ENCODE measurements at places on chromosomes 7 and 10. TPM values are rescaled to one million over a fixed set of nuclear protein-coding genes. Genes with fewer than 3 reads are reported as not detected.

DNA sequence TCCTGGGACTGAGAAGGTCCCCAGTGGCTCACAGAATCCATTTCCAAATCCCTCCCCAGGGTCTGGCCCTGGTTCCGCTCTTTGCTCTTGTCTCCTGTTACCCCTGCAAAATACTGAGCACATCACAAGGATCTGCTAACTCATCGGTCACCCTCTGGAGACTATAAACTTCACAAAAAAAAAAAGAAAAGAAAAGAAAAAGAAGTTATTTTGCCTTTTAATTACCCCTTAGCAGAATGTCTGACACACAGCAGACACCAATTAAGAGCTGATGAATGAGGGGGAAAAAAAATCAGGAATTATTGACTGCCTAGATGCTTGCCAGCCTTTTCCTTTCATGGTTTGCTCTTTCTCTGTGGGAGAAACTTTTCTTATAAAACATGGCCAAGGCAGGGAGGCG lies 578.7 kb downstream of the GRID1 start:
- DNase-seq, result no peak

GRCh38 chr7:39433550-39433949 lies 132.7 kb upstream of the YAE1 start:
- DNase-seq, result no peak

GRCh38 chr7:48088559-48089045 lies 463 bp upstream of the UPP1 start:
- DNase-seq, result peak; percentile 82

GRCh38 chr7:159209429-159209828 lies 64.8 kb upstream of the VIPR2 start:
- DNase-seq, result no peak

DNA sequence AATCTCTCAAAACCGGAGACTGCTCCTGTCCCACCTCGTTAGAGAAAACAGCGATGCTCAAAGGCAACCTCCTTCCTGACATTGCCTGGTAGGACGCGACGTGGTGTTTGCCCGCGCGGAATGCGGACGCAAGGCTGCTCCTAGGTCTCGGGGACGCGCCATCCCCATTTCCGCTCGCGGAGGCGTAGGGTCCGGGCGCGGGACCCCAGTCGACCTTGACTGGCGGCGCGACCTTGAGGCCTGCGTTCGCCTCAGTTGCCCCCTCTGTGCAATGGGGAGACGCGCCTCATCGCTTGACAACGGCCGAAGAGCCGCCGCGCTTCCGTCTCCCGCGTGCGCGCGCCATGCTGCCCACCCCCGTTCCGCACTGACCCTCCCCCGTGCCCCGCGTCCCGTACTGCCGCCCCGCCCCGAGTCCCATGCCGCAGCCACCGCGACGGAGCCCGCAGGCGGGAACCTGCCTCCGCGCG lies 412 bp upstream of the PPIA start:
- DNase-seq, result peak; percentile 25

DNA sequence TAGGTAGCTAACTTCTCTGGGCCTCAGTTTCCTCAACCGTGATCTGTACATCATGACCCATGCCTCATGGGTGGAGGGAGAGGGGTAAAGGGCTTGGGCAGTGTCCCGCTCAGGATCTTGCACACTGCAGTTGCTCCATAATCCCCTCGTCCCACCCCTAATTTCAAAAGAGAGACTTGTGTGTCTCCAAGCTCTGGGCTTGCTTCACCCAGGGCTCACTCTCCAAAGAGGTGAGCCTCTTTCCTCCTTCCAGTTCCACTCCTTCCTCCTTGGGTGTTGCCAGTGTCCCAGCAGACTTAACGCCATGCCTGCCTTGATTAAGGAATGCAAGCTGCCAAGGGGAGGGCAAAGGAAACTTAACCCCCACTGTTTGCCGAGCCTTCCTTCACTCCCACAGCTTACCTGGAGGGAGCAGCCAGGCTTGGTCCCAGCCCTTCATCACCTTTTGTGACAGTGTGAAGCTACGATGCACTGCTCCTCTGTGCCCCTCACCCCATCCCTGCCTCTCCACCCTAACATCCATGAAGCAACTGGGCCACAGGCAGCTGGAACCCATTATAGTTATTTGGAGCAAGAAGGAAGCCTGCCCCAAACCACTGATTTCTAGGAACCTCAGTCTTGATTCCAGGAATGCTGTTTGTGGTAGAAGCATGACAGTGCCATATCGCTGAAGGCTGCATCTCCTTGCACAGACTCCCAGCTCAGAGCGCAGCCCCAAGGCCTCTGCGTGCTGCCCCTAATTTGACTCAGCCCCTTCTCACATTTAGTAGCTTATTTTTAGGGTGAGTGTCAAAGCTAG lies 363.3 kb downstream of the TNS3 start:
- DNase-seq, result peak; percentile 36

DNA sequence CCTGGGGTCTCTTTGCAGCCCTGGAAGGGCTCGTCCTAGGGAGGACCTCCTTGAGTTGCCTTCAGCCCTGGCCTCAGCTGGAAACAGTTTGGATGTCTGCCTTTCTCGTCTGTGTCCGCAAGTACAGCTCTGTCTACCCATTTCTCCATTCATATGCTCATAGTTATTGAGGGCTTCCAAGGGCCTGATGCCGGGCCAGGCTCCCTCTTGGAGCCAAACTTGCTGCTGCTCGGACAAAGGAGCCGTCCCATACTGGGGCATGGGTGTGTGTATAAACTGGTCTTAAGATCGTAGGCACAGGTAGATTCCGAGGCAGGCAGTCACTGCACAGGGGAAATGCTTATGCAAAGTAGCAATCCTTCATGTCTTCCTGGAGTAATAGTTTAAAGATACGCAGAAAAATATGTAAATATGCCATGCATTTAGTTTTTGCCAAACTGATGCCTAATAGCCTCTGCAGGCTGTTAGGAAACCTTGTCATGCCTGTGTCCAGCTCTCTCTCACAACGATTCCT lies 117.0 kb upstream of the BTBD16 start:
- DNase-seq, result no peak

- DNase-seq, result no peak
Observed at GRCh38 chr7:94405506-94405905, 10.8 kb downstream of the COL1A2 start.

GRCh38 chr7:96531331-96531730 lies 178.3 kb downstream of the SEM1 start:
- no peak for DNase-seq

DNA sequence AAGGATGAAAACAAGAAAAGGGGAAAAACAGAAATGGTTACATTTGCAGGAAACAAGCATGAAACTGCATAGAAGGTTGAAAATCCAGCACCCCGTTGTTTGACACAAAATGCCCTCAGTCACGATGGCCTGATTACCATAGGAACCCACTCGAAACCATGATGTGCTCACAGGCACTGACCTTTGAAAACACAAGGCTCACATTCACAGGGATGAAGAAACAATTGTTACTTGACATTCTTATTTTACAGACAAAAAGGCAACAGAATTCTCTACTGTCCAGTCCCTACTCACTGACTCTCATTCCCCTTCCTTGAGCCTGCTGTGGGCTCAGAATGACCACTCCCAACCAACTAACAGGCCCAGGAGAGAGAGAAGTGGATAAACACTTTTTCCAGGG lies 131.4 kb upstream of the PDLIM1 start:
- no peak for DNase-seq

DNA sequence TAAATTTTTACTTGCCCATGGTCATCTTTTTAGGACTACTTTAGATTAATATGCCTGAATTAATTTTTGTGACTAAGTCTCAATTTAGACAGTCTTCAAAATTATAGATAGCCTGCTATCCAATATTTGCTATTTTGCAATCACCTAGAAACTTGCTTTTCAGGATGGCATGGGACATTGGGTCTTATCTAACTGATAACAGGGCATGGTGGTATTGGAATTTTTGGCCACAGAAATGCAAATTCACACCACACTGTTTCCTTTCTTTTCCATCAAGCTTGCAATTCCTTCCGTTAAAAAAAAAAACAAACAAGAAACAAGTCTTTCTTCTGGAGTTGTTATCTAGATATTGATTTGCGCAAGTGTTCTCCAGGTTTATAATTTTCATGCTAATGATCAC lies 8.8 kb downstream of the ARL5B start:
- no peak for DNase-seq

GRCh38 chr7:139426258-139427028 lies 57.0 kb downstream of the KLRG2 start:
- DNase-seq, result no peak

DNA sequence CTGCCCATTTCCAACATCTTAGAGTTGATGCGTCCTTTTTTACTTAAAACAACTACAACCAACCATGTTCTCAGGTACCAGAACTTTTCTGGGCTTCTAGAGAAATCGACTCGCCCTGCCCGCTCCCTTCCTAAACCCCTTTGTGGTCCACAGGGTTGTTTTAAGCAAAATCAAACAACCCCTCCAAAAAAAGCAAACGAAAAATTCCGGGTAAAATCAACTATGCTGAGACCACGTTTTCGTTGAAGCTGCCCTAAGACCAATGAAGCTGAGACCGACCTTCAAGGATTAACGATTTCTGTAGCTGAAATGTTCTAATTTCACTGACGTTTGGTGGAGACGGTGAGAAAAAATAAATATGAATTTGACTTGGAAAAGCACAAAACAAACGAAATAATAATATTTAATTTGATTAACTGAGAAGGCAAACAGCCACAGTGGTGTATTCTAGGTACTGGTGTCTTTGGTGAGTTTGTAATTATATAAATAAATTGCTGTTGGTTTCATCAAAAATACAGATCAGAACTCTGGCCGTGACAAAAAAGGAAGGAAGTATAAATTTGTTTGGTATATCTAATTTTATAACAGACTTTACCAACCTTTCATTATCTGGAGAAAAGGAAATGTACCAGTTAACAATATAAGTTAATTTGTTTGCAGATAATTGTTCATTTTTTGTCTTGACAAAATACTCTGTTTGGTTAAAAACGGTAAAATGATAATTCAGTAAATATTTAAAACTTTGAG lies 4.7 kb upstream of the IGF2BP3 start:
- no peak for DNase-seq

DNA sequence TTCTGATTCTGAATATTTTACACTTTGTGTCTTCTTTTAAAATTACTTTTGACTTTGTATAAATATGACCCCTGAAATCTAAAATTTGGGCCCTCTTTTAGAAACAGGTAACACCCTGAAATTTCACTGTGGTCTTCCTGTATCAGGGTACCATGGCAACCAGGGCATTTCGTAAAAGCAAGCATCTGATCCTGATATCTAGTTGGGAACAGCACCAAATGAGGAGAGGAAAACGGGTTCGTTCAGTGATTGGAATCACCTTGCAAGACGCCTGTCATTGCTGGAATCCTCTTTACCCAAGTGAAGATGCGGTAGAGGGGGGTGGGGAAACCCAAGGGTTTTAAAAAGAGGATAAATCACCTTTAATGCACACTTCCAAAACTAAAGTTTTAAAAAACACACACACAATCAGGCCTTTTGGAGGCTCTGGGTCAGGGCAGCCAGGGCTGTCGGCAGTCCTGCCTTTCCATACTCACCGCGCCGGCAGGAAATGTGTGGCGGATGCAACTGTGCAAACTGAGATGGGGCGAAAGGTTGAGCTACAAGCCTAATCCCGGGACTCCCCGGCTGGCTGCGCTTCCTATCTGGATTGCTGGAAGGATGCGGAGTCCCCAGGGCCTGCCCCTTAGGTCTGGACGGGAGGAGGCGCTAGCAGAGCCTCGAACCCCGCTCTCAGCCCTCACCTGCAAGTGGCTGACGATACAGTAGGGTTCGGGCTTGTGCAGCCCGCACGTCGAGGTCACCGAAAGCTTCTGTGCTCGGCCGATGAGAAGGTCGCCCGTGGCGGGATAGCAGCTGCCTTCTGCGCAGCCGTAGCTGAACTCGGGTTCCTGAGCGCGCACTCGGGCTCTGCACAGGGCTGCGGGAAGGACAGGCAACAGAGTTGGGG lies 1.8 kb downstream of the LAMB1 start:
- no peak for DNase-seq

GRCh38 chr7:107045195-107045960 lies 873 bp downstream of the PRKAR2B start:
- no peak for DNase-seq

- DNase-seq, result peak; percentile 64
Observed at GRCh38 chr10:79239275-79239779, 107.9 kb upstream of the PPIF start.

DNA sequence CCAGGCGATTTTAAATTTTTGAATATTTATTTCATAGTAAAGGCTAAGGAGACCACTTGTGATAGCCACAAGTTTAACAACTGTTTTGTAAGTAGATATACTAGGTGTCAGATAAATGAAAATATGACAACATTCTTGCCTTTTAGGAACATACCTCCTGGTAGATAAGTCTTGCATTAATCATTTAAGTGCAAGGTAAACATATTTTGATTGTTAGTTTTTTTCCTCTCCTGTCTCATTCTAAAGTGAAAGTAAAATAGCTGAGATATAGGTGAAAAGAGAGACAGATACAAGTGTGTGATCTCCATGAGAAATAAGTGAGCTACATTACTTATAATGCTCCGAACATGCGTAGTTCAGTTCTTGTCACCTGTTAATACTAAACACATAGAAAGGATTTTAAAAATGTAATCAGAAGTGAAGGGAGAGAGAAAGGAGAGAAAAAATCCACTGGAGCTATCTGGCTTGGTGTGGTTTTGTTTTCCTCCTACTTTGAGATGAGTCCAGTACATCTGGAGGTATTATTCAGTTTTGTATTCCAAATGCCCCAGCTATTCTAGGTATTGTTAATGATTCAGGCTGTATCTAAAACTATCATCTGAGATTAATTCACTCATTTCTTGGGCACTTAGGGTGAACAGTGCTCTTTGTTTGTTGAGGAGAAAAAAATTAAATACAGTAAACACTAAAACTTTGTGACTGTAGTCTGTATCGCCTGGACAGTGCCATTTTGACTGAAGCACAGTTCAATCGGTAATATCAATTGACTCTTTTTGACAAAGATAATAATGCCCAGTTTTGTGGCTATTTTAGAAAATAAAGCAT lies 21.2 kb downstream of the GLCCI1 start:
- no peak for DNase-seq

DNA sequence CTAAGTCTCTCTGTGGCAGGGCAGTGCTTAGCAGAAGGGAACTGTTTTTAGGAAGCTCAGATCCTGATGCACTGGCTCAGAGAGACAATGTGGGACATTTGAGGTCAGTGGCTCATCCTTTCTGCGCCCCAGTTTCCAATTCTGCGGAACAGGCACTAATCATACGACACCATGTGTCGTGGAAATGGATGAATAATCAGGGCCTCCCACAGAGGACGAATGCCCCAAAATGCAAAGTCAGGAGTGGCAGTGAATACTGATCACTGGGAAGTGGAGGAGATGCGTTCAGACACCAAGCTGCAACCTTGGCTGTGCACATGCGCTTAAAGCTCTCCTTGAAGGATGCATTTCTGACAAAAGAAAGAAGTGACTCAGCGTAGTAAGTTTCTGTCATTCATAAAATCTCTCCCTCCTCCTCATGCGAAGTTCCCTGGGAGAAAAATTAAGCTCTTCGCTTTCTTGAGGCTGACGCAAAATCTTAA lies 21.9 kb upstream of the ECHDC3 start:
- no peak for DNase-seq

GRCh38 chr10:86733260-86733671 lies 23.2 kb upstream of the BMPR1A start:
- no peak for DNase-seq

The TM9SF3 gene
- total RNA-seq, result 200 TPM

The CCDC3 gene
- total RNA-seq, result 25.8 TPM

The EN2 gene
- total RNA-seq, result not detected

The SEMA3A gene
- total RNA-seq, result 31.3 TPM

The NANOS1 gene
- 3.0 TPM for total RNA-seq

The ASIC3 gene
- total RNA-seq, result 5.9 TPM

The CRPPA gene
- 3.9 TPM for total RNA-seq
